Stimulated activated CD4-positive, alpha-beta T cell treated with anti-CD3 and anti-CD28 coated beads, Interleukin-12 subunit alpha, Interleukin-12 subunit beta, amount 100 ng/mL, for 48 hours (primary cell): ENCODE measurements at places on chromosomes 2 and 18.

DNA sequence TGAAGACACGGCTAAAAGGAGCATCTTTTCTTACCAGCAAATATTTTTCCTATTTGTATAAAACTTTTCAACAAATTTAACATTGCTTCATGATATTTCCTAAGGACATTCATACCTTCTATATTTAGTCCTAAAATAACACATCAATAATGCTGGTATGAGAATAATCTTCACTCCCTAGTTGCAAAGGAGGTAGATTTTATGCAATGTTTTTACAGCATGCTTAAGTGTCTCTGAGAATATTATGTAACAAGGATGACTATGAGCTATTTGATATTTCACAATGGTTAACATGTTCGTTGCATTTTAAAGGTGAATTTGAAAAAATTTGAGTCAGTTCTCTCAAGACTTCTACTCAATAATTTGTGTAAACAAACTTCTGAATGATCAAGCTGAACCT, 506.7 kb downstream of the NUP35 start:
- DNase-seq = no peak

GRCh38 chr2:176986487-176986886, 226.1 kb upstream of the HNRNPA3 start:
- no peak for DNase-seq

- DNase-seq = no peak
Measured at GRCh38 chr18:71238974-71239624, 950.3 kb downstream of the SOCS6 start.

DNA sequence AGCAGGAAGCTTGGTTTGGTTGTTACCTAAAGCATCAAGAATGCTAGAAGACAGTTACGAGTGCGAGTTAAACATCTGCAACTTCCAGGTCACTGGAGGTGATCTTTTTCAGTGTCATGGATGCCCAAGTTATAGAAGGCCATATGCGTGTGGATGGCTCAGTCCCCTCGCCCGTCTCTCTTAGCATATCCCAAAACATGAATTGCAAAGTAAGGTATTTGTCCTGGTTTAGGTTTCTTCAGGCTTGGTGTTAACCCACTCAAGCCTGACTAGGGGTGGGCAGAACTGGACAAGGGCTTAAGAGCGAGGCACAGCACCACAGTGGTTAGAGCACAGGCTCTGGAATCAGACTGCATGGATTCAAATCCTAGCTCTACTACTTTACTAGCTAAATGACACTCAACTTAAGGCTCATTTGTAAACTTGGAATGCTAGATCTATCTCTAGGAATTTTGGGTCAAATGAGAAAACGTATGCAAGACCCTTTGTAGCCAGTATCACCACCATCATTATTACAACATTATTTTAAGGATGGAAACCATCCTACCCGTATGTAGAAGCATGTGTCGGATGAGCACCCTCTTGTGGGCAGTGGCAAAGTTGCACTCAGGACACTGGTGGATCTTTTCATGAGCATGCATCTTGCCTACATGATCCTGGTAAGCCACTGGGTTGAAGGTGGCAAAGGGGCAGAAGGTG, 11.2 kb downstream of the ZNF142 start:
- DNase-seq = peak; percentile 32

DNA sequence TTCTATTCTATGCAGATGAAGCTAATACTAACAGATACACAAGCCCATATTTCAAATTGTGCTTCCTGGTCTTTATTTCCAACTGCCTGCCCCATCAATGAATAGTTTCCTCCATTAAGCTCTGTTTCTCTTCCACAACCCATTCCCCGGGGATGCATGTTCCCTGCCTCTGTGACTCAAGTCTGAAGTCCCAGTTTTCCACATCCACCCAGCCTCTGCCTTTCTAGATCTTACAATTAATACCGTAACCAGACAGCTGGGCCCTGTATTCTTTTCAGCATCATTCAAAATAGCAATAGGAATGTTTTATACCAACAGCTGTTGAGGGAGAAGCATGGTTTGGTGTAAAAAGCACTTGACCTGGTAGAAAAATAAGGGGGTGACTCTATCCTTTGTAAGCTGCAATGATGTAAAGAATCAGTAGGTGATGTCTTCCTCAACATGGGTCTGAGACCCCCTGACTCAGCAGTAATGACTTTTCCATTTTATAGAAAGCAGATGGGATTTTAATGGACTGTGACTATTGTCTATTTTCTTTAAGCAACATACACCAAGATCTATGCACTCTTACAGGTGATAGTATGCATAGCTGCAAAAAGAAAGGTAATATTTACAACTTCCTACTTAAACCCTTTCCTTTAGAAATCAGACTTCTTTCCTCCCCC, 46.1 kb upstream of the DAPL1 start:
- no peak for DNase-seq

DNA sequence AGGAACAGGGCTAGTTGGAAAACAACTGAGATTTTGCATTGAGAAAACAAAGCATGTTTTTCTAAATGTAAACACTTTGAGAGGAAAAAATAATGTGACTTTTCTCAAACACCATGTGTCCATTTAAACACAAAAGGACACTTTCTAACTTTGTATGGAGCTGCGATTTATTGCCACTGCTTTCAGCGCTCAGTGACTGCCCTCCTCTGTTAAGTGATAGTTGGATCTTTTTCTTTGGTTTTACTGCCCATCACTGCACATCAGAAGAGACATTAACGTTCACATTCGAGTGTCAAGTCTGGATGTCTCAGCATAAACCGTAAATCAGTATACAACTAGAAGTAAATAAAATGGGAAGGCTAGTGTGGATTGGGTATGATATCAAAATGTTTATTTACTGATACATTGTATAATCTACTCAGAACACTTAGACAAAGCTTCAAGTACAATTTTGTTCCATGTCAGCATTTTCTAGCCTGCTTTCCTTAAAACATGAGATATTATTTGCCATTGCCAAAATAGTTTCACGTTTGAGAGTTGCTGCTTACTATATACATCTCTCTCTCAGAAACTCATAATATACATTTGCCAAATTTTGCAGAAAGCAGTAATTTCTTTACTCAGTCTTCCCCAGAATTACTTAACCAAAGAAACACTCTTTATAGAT, 237.6 kb downstream of the IKZF2 start:
- no peak for DNase-seq

- DNase-seq = no peak
Measured at GRCh38 chr2:206381881-206382280, 61.5 kb upstream of the ADAM23 start.

DNA sequence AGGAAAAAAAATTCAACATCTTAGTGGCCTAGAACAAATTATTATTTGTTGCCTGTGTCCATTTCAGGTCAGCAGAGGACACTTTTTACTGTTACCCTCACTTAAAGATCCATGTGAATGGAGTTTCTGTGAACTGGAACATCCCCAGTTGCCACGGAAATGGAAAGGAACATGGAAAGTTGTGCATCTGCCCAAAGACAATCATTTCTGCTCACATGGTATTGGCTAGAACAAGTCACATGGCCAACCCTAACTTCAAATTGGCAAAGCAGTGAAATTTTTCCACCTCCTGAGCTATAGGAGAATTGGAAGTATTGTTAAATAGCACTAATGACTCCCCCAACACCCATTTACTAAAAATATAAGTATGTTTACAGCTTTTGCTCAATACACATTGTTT, 71.2 kb upstream of the CCBE1 start:
- no peak for DNase-seq

DNA sequence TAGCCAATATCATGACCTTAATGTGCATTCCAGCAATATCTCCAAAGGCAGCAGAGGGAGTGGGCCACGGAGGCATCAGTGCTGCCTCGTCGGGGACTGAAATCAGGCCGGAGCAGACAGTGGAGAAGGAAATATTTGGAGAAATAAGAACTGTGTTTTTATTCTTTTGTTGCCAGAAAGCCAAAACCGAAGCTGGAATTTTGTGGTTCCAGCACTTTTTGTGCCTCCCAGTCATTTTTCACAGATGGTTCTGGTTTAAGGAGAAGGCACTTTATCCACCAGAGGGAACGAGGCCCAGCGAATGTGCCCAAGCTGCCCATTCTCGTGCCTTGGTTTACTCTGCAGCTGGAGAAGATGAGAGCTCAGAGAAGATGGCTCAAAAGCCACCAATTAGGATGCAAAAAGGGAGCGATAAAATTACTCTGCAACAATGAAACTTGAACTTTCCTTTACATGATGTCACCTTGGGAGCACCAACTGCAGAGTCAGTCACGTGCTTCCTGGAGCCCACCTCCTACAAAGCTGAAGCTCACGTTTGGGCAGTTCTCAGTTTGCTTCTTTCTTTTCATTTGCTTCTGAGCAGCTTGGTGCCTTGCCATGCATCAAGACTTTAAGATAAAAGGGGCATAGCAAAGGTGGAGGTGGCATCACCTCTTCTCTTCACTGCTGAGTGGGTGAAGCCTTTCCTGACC, 288.7 kb downstream of the LPIN1 start:
- no peak for DNase-seq

GRCh38 chr18:24672165-24672941, 211.9 kb downstream of the HRH4 start:
- DNase-seq = no peak

DNA sequence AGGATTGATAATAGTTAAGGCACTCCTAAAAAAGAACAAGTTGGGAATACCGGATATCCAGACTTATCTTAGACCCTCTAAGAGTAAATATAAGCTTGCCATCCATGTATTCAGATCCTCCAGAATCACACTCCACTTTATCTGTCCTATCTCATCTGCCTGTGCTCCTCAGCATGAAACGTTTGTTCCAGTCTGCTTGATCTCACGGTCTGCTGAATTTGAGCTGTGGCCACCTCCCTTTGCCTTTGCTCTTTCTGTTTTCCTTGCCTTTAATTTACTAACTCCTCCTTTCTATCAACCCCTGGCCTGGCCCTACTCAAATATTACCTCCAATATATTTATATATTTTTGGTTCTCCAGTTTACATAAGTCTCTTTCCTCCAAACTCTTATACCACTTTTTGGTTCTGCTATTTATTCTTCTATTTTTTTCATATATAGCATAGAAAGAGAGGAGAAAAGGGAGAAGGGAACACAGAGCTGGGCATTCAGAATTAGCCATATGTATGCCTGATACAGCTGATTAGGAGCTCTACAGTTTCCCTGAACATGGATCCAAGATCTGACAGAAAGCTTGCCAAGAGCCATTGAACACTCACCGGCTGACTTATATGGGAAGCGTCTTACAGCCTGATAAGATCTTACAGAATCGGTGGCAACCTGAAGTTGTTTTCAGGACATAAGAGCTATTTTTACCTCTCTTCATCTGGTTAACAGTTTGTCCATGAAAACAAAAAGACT, 21.8 kb upstream of the DNAJC27 start:
- no peak for DNase-seq

GRCh38 chr2:144858211-144858610, 338.3 kb upstream of the ZEB2 start:
- DNase-seq = no peak

DNA sequence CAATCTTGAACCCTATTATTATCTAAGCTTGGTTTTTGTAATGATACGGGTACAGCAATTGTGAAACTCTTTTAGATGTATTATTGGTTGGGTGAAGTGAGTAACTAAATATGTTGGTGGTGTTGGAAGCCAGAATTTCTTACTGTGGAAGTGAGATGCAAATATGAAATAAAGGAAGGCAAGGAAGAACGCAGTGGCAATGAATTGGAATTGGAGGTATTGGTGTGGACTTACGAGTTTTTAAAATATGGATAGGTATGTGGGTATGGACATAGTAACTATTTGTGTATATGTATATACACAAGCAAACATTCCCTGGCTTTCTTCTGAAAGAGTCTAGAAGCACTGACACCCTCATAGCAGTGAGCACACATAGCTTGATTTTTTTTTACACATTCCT, 105.8 kb downstream of the RAB3GAP1 start:
- DNase-seq = no peak

- no peak for DNase-seq
Measured at GRCh38 chr18:48080546-48080945, 150.1 kb upstream of the SMAD2 start.
